Suprapubic skin (tissue), 4 donors: ENCODE measurements at places on chromosomes 11 and 22. TPM values are rescaled to one million over a fixed set of nuclear protein-coding genes. Genes with fewer than 3 reads are reported as not detected.

Gene OR5M11
- total RNA-seq = not detected

Gene OR2D2
- total RNA-seq = 0.76 TPM

Gene ABTB2
- total RNA-seq = 5.4 TPM

Gene PDE2A
- total RNA-seq = 5.4 TPM

Gene ACR
- not detected for total RNA-seq

Gene DYNC2H1
- total RNA-seq = 33.2 TPM

Gene ANGPTL5
- total RNA-seq = 0.73 TPM
